ENCODE measurements at places on chromosomes 4 and X.

- DNase-seq = no peak
These were observed 6.9 kb upstream of the OTOP1 start for GRCh38 chr4:4233610-4234009.

DNA sequence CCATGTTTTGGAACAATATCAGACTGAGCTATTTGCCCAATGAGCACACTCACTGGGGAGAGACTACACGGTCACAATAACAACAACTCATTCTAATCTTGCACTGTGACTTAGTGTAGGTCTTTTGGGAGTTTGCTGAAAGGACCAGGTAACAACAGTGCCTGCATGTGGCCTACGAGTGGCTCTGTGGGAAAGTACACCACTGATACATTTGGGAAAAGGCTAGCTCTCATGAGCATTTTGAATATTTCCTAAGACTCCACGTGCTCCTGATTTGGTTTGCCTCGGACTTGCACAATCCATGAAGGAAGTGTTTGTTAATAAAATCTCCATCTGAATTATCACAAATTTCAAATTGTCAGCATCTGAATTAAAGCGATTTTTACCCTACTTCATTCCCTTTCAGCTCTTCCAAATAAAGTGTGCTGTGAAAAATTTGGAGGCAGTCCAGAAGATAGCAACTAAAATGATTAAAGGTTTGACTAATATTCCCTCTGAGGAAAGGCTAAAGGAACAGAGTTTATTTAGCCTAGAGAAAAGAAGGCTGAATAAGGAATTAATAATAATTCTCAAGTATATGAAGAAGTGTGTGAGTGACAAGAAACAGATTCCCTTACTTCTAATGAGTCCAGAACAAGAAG, 406.4 kb downstream of the PPARGC1A start:
- DNase-seq = no peak

- no peak for DNase-seq
These were observed 33.6 kb upstream of the ENPEP start for GRCh38 chr4:110442309-110442708.

GRCh38 chr4:165512424-165512823, 133.6 kb downstream of the CPE start:
- DNase-seq = no peak

DNA sequence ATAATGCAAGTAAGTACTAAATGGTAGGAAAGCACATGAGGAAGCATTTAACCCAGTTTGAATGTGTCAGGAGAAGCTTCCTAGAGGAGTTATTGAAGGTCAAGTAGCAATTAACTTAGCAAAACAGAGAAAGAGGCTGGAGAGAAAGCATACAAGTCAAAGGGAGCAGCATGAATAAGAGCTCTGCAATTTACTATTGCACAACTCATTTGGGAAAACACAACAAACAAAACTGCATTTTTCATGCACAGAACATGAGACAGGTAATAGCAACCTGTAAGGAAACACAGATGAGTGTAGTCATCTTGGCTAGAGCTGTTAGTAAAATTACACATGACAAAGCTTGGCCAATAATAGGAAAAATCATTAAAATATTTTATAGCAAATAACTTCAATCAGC, 538.1 kb downstream of the PPP4R3C start:
- no peak for DNase-seq

Data from muscle of arm (tissue), 14 donors.